ENCODE measurements at places on chromosomes 7 and 10. TPM values are rescaled to one million over a fixed set of nuclear protein-coding genes. Genes with fewer than 3 reads are reported as not detected.

GRCh38 chr7:11430841-11431240 lies 401.2 kb downstream of the THSD7A start:
- H3K4me3 ChIP-seq: no peak overlapping the region
- DNase-seq: no peak
- no peaks in the 10 kb centered on the region for H3K27me3 ChIP-seq

DNA sequence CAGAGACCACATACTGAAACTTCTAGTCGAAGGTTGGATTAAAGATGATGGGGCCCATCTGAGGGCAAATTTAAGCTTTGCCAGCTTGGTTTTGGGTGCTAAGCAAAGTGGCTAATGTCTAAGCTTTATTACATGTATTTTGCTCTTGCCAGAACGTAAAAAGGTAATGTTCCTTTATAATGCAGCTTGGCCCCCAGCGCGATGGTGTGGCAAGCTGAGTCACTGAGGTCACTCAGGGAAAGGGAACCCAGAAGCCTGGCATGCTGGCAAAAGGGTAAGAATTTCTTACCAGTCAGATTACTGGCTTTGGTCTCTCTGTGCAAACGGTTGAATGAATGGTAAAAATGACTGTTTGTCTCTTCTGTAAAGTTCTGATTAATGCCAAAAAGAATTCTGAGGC lies 158.3 kb upstream of the KCND2 start:
- no peaks in the 10 kb centered on the region for H3K27me3 ChIP-seq
- no peaks in the 10 kb centered on the region for H3K36me3 ChIP-seq
- no peaks in the 10 kb centered on the region for H3K4me1 ChIP-seq
- H3K4me3 ChIP-seq: no peak overlapping the region
- H3K27ac ChIP-seq: no peak overlapping the region

DNA sequence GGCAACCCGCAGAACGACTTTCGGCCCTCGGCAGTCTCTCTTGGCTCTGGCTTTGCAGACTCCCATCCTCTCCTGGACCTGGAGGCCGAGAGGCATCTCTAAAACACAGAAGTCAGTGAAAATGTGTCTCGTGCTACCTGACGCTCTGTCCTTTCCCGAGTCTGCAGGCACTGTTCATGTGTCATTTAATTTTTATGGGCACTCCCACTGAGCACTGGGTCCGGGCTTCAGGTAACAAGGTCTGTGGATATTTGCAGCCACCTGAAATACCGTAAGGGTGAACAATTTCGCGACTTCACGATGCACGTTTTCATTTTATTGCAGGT lies 96.8 kb downstream of the GLRX3 start:
- H3K27me3 ChIP-seq: no peaks in the 10 kb centered on the region
- H3K27ac ChIP-seq: no peak overlapping the region
- H3K4me1 ChIP-seq: no peaks in the 10 kb centered on the region
- no peak overlapping the region for H3K4me3 ChIP-seq

DNA sequence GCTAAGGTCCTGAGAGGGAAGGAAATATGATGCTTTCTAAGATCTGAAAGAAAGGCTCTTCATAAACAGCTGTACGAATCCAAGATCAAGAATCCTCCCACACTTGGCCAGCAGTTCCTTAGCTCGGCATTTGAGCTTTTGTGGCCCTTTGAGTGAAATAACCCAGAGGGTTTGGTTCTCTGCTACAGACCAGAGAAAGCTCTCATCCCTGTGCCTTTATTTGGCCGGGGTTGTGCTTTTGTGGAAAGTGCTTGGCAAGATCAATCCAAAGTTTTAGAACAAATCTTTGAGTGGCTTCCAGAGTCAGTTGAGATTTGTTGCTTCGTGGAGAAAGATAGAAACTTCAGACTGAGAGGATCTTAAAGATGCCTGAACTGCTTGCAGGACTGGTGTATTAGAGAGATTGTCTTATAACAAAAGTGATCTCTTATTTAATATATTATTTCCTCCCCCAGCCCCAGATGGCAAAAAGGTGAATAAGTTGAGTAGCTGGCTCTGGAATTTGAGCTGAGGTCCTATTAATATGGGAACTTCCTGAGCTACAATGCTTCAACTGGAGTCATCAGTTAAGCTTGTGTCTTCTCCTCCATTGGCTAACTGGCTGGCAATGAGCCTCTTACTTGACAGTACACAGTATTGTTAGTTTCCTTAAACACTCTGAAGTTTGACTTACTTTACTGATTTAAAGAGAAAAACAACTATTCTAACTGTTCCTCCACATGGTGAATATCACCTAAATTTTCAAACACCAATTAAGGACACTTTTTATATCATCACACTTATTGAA lies 687.3 kb downstream of the MAGI2 start:
- no peak overlapping the region for H3K27ac ChIP-seq
- no peaks in the 10 kb centered on the region for H3K36me3 ChIP-seq
- no peak overlapping the region for H3K4me3 ChIP-seq
- H3K4me1 ChIP-seq: peaks cover 2% of the 10 kb centered on the region
- no peaks in the 10 kb centered on the region for H3K27me3 ChIP-seq
- DNase-seq: no peak

- H3K4me1 ChIP-seq: peaks cover 6% of the 10 kb centered on the region
- no peaks in the 10 kb centered on the region for H3K36me3 ChIP-seq
- H3K27ac ChIP-seq: no peak overlapping the region
- H3K4me3 ChIP-seq: no peak overlapping the region
- no peak for DNase-seq
Observed at GRCh38 chr10:73887294-73888039, 13.1 kb upstream of the CAMK2G start.

DNA sequence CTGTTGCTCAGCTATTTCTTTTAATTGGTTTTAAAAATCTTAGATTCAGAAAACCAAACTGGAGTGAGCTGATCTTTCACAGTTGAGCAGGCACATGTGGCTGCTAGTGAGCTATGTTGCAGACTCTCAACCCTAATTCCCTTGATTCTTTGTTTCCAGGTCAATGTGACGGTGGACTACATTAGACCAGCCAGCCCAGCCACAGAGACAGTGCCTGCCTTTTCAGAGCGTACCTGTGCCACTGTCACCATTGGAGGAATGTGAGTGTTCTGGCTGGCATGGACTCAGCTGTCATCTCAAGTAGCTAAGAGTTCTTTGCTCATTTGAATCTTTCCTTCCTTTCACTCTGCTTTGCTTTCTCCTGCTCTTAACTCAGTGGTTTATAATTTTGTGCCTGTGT lies 187.1 kb downstream of the LRRC4 start:
- no peak overlapping the region for H3K27ac ChIP-seq
- no peaks in the 10 kb centered on the region for H3K4me1 ChIP-seq
- DNase-seq: no peak
- H3K27me3 ChIP-seq: no peaks in the 10 kb centered on the region
- H3K36me3 ChIP-seq: peaks cover 2% of the 10 kb centered on the region
- no peak overlapping the region for H3K4me3 ChIP-seq

DNA sequence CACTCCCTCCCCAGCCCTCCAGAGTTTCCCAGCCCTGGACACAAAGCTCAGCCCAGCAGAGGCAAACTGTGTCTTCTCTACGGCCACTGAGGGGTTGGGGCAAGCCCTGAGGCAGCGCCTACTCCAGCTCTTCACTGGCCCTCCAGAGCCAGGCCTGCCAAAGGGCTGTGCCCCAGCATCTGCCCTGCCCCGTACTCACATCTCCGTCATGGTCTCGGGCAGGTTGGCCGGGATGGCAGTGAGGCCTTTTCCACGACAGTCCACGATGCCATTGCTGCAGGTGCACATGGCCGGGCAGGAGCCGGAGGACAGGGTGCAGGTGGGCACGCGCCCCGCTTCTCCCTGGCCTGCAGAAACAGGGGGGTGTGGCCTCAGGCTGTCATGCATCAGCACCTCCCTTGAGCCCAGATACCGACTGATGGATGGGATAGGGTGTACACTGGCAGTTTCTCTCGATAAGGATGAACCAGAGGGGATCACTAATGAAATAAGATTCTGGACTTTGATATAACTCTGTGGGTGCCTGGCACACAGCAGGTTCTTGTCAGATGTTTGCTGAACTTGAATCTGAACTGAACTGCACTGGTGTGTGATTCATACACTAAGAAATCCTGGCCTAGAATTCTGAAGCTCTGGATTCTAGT lies 125.2 kb downstream of the SLIT1 start:
- H3K27me3 ChIP-seq: peaks cover 2% of the 10 kb centered on the region
- no peaks in the 10 kb centered on the region for H3K36me3 ChIP-seq
- DNase-seq: no peak
- no peak overlapping the region for H3K27ac ChIP-seq
- no peaks in the 10 kb centered on the region for H3K4me1 ChIP-seq
- H3K4me3 ChIP-seq: no peak overlapping the region

GRCh38 chr10:527416-527815 lies 162.1 kb downstream of the DIP2C start:
- H3K27ac ChIP-seq: no peak overlapping the region
- no peaks in the 10 kb centered on the region for H3K36me3 ChIP-seq
- H3K27me3 ChIP-seq: no peaks in the 10 kb centered on the region
- no peak overlapping the region for H3K4me3 ChIP-seq

DNA sequence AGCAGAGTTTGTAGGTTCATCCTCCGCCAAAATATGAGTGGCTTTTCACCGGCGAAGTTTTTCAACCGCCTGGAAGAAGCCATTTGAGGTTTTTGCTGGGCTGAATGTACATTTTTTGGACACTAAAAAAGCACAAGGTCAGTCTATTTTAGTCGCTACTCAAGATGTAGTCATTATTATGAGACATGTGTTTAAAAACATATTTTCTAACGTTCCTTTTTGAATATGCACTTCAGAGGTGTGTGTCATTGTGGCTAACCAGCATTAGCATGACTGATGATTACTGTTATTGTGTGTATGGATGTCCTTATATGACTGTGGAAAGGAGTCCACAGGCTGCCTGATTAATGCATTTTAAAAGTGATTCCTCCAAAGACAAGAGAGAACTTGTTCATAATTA lies 605.4 kb downstream of the INHBA start:
- H3K27me3 ChIP-seq: no peaks in the 10 kb centered on the region
- H3K4me1 ChIP-seq: no peaks in the 10 kb centered on the region
- no peak overlapping the region for H3K4me3 ChIP-seq
- no peak overlapping the region for H3K27ac ChIP-seq
- H3K36me3 ChIP-seq: no peaks in the 10 kb centered on the region
- DNase-seq: no peak

GRCh38 chr10:22252801-22253579 lies 35.2 kb upstream of the EBLN1 start:
- peaks cover 7% of the 10 kb centered on the region for H3K4me1 ChIP-seq
- DNase-seq: no peak
- peak overlapping the region; percentile 90 for H3K27ac ChIP-seq
- no peaks in the 10 kb centered on the region for H3K36me3 ChIP-seq
- H3K4me3 ChIP-seq: peak overlapping the region; percentile 79
- peaks cover 2% of the 10 kb centered on the region for H3K27me3 ChIP-seq

GRCh38 chr7:38584443-38585210 lies 46.5 kb downstream of the AMPH start:
- H3K4me1 ChIP-seq: no peaks in the 10 kb centered on the region
- no peak overlapping the region for H3K27ac ChIP-seq

- H3K27ac ChIP-seq: no peak overlapping the region
- no peak overlapping the region for H3K4me3 ChIP-seq
- no peaks in the 10 kb centered on the region for H3K27me3 ChIP-seq
- no peaks in the 10 kb centered on the region for H3K36me3 ChIP-seq
Observed at GRCh38 chr10:44853148-44853734, 57.9 kb upstream of the TMEM72 start.

GPR85 gene
- polyA plus RNA-seq: not detected

MGAM2 gene
- 0.03 TPM for polyA plus RNA-seq

PLPP4 gene
- polyA plus RNA-seq: not detected

CREB5 gene
- polyA plus RNA-seq: 50.8 TPM

ABLIM1 gene
- polyA plus RNA-seq: 27.2 TPM

FEZF1 gene
- polyA plus RNA-seq: not detected

CALML3 gene
- polyA plus RNA-seq: not detected

PAX4 gene
- not detected for polyA plus RNA-seq

CALML5 gene
- polyA plus RNA-seq: not detected

EXOC4 gene
- 23.2 TPM for polyA plus RNA-seq

SPDYE5 gene
- polyA plus RNA-seq: 2.5 TPM

TRIM50 gene
- not detected for polyA plus RNA-seq

GIMAP2 gene
- 21.3 TPM for polyA plus RNA-seq

LLCFC1 gene
- not detected for polyA plus RNA-seq
